ENCODE measurements at places on chromosomes 2 and 18. TPM values are rescaled to one million over a fixed set of nuclear protein-coding genes. Genes with fewer than 3 reads are reported as not detected.

The TRIM43 gene
- not detected for total RNA-seq

The ACSL3 gene
- total RNA-seq: 115 TPM

The FKBP1B gene
- total RNA-seq: 16.2 TPM

DNA sequence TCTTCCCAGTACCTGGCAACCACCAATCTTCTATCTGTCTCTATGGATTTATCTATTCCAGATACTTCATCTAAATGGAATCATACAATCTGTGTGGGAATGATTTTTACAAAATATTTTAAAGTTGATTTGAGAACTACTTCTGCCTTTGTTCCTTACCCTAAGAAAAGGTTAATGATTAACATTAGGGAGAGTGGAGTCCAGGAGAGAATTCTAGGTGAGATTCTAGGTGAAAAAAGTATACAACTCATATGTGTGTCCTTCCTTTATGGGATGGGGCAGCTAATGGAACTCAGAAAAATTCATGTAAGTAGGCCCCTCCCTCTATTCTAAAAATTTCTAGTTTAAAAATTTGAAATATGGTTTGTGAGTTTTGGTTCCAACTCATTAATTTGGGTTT lies 35.9 kb upstream of the WDSUB1 start:
- no peak for DNase-seq

- DNase-seq: no peak
These were observed 282.6 kb downstream of the CBLN2 start for GRCh38 chr18:72261590-72261989.

DNA sequence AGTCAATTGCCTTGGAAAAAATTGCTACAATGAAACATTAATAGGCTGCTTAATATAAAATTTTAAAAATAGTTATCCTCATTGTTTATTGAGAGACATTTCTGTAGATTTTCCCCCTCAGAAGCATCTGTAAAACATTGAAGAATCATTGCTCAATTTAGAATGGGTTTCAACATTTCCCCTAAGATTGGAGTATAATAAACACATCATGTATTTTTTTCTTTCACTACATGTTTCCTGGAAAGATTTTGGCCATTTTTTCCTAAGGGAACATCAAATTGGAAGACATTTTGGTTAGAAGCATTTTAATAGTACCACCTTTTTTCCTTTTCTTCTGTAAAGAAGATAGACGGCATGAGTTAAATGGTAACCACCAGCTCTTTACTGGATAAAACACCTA lies 443.2 kb upstream of the SPHKAP start:
- no peak for DNase-seq

- no peak for DNase-seq
These were observed at the start of gene PXDN for GRCh38 chr2:1744446-1745170. Gene PXDN, minus strand, starts transcription at chr2:1744515. Its CDS starts 60 bp downstream, at chr2:1744455.

DNA sequence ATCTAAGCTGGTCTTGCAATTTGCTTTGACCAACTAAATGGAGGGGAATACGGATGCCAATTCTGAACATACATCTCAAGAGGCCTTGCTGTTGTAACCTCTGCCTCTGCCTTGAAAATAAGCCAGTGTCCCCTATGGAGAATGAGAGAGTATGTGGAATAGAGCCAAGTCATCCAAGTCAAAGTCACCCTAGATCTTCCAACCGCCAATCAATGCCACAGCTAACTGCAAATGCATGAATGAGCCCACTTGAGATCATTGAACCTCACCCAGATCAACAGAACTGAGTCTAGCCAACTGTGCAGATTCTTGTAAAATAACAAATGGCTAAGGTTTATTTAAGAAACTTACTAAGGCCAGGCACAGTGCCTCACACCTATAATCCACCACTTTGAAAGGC lies 139.8 kb upstream of the TANK start:
- DNase-seq: no peak

- DNase-seq: no peak
These were observed 34.9 kb downstream of the SPATS2L start for GRCh38 chr2:200341376-200341775.

Data from chondrocyte (in vitro differentiated cells).